ENCODE measurements at places on chromosomes 13 and 19.

GRCh38 chr13:109724603-109725002, 61.8 kb downstream of the IRS2 start:
- no peak for DNase-seq

DNA sequence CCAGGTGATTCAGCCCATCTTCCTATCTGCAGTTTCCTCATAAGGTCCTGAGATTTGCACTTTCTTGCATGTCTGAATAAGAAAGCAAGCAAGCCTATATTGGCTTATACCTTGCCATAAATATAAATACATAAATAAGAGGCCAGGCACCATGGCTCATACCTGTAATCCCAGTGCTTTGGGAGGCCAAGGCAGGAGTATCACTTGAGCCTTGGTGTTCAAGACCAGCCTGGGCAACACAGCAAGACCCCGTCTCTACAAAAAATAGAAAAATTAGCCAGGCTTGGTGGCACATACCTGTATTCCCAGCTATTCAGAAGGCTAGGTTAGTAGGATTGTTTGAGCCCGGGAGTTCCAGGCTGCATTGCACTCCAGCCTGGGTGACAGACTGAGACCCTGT, 5.5 kb upstream of the GPATCH1 start:
- no peak for DNase-seq

DNA sequence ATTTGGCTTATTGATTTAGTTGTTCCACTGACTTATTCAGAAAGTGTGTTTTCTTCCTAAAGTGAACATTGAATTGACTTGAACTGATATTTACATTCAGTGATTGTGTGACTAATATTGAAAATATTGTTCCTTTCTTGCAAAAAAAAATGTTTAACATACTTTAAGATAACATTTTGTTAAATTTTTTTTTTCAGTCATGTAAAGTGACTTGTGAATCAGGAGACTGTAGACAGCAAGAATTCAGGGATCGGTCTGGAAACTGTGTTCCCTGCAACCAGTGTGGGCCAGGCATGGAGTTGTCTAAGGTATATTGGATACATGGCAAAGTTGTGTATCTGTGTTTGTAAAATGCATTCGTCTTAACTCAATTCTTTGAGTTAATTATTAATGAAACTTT, 22.9 kb downstream of the TNFRSF19 start:
- no peak for DNase-seq

GRCh38 chr19:51664997-51665396, 18.4 kb upstream of the SIGLEC14 start:
- DNase-seq: no peak

GRCh38 chr19:19050731-19051130, 13.1 kb upstream of the SLC25A42 start:
- DNase-seq: no peak

DNA sequence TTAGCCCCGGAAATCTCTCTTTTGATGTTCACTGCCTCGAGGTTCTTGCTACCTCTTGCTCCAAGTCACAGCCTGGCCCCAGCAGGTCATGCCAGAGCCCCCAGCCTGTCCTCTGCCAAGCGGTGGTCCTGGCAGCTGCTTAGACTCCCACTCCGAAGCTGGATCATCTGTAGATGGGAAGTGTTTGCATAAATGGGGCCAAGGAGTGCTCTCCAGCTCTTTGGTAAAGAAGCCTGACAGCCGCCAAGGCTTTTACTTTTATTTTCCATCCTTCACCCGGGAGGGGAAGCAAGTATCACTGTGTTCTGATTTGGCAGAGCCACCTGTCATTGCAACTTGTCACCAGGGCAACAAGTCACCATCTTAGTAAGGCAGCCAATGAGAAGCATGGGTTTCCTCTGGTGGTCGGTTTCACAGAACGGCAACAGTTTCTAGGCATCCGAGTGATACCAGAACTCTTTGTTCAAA, 10.6 kb upstream of the RETN start:
- DNase-seq: no peak

All from COLO829 (cell line).